ENCODE measurements at places on chromosomes 3 and 15.

GRCh38 chr3:172249039-172249438, 199.2 kb downstream of the GHSR start:
- DNase-seq = no peak

GRCh38 chr15:93040288-93041158, 48.5 kb downstream of the RGMA start:
- DNase-seq = no peak

DNA sequence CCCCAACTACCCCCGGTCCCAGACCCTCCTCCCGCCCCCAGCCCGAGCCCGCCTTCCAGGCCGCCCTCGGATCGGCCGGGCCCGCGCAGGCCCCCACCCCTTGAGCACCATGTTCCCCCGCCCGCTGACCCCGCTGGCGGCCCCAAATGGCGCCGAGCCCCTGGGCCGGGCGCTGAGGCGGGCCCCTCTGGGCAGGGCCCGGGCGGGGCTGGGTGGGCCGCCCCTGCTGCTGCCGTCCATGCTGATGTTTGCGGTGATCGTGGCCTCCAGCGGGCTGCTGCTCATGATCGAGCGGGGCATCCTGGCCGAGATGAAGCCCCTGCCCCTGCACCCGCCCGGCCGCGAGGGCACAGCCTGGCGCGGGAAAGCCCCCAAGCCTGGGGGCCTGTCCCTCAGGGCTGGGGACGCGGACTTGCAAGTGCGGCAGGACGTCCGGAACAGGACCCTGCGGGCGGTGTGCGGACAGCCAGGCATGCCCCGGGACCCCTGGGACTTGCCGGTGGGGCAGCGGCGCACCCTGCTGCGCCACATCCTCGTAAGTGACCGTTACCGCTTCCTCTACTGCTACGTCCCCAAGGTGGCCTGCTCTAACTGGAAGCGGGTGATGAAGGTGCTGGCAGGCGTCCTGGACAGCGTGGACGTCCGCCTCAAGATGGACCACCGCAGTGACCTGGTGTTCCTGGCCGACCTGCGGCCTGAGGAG, 472 bp downstream of the CHST14 start:
- no peak for DNase-seq

DNA sequence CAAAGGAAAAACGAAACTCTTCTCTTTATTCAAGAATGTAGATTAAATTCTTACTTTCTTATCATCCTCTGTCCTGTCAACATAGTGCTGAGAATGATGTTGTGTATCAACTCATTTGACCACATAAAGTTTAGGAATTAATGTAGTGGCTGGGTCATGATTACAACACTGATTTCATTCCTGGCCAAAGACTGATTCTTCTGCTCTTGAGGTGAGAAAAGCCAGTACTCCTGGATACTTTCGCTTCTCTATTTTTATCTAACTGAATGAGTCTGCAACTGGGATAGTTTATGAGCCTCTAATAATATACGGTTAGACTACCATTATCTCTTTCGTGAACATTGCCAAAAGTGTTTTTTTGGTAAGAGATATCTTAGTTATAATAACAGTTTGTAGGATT, 173.0 kb downstream of the LPP start:
- DNase-seq = no peak

DNA sequence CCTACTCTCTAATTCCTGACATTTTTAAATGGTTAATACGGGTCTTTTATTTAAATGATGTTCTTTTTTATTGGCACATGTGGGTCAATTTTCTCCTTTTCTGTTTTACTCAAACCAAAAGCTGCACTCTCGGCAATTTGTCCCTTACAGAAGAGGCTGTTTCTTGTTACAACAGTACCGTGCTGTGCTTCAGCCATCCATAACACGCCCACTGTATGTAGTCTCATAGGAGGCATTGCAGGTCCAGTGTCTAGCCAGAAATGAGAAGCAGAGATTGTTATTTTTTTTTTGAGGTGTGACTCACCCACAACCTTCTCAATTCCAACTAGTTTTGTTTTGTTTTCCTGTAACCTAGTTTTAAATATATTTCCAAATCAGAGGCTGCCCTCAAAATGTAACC, 164.6 kb downstream of the GMNC start:
- DNase-seq = no peak

- no peak for DNase-seq
These were observed 54.5 kb upstream of the ABHD10 start for GRCh38 chr3:111924283-111924682.
